GDM1 (cell line): ENCODE measurements at places on chromosomes 3 and 15.

DNA sequence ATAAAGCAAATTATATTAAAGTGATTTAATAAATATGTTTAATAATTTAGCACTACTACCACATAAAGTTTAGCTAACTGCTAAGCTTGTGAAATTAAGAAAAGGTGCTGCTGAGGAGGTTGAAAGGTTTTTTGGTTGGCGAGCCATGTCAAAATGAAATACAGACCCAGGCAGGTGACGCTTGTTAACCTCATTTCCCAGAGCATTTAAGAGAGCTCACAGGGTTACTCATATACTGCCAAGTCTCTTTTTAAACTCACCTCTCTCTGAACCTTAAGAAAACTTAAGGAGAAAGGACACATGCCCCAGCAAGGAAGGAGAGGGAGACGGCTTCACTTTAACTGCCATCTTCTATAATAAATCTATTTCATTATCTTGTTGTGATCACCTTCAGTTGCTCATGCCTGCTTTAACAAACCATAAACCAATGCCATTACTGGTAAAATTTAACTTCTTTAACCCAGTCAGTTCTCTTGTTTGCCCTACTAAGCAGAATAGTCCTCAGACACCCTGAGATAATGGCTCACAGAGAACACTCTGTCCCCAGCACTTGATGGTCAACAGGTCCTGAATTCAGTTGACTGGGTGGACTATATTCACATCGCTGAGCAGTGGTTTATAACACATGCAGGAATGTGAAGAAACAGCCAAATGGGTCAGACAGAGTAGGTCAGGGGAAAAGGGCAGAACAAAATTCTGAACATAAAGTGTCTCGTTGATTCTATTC, 540.1 kb downstream of the UNC13C start:
- no peak for DNase-seq

- no peak for DNase-seq
These were observed 91.4 kb upstream of the PRTG start for GRCh38 chr15:55834331-55834730.

- DNase-seq: no peak
These were observed 183.6 kb downstream of the LRTM1 start for GRCh38 chr3:54744291-54744690.

- DNase-seq: no peak
These were observed 79.9 kb upstream of the NEO1 start for GRCh38 chr15:72972362-72972761.

DNA sequence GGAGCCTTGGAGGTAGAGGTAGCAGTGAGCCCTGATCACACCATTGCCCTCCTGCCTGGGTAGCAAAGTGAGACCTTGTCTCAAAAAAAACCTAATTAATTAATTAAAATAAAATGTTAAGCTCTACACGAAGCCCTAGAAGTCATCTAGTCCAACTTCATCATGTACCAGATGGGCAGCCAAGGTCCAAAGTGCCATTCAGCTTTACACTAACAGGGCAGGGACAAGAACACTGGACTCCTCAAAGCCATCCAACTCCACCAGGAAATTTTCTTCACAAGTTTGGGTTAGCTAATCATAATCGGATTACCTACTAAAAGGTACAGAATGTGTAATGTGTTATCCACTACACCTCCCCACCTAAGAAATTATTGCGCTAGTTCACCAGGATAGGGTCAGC, 48.8 kb downstream of the WWTR1 start:
- no peak for DNase-seq

GRCh38 chr3:180059356-180059755, 22.6 kb upstream of the PEX5L start:
- no peak for DNase-seq
